Left lung (tissue), 14 donors: ENCODE measurements at places on chromosomes 7 and 10. TPM values are rescaled to one million over a fixed set of nuclear protein-coding genes. Genes with fewer than 3 reads are reported as not detected.

- no peak for DNase-seq
These were observed 291.0 kb downstream of the GPR158 start for GRCh38 chr10:25465582-25466372.

DNA sequence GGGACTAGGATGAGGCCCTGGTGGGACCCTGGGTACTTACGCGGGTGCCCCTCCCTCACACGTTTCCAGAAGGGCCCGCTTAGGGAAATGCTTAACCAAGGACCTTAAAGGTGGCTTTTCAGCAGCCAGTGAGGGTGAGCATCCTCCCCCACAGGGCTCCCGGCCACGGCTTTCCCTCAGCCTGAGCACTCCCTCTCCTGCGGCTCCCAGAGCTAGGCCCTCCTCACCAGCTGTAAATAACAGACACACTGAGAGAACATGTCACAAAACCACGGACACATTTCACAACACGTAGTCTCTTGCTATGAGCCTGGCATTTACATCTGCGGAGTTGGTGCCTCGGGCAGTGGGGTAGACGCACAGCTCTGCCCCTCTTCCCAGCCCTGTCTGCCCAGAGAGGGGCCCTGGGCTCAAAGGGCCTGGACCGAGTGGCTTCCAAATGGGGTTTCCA lies 25.2 kb downstream of the GRID1 start:
- no peak for DNase-seq

SFR1 gene
- polyA plus RNA-seq = 9.2 TPM

PRKG1 gene
- 17.1 TPM for polyA plus RNA-seq

DNA sequence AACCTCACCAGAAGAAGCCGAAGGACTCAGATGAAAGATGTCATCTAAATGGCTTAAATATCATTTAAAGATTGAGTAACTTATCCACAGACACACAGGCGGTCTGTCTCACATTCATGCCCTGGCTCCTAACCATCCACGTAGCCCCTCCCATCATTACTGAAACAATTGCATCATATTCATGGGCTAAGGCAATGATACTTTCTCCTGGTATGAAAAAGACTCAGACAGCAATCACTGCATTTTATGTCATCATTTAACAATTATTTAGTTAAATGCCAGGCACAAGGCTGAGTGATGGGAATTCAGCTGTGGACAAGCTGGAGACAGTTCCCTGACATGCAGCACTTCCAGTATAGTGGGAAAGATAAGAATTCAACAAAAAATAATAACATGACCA lies 11.2 kb upstream of the TECTB start:
- DNase-seq = no peak

GRCh38 chr10:52951824-52952223 lies 179.2 kb upstream of the MBL2 start:
- DNase-seq = no peak
